Epithelial cell of prostate (primary cell): ENCODE measurements at places on chromosomes 11 and 22.

GRCh38 chr11:117723277-117724024 lies 73.6 kb downstream of the DSCAML1 start:
- no peak for DNase-seq

DNA sequence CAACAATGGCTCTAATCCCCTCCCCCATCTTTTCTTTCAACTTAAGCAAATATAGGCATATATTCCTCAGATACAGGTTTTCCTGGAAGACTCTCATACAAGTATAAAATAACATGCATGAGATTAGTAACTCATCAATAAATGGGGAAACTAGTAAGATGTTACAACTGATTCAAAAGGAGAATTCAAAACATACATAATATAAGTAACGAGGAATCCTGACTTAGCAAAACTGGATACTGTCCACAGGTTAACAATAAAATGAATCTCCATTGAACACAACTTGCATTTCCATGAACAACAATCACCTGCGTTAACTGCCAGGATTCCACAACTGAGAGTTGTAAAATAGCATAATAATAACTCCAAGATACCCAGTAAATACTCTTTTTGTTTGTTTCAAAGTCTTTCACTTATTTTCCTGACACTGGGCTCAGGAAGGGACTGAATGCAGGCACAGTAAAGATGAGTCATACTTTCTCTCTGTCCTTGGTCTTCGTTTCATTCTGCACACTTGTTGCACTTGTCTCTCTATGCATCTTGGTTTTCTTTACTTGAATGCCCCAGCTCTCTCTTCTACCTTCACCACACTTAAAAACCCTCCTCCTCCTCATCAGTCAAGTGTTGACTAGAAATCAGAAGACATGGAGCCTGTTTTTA lies 8.1 kb downstream of the APIP start:
- no peak for DNase-seq

- no peak for DNase-seq
These were observed 75.7 kb downstream of the SEZ6L start for GRCh38 chr22:26245001-26245400.

GRCh38 chr11:17691550-17691949 lies 27.8 kb upstream of the MYOD1 start:
- no peak for DNase-seq

- DNase-seq, result no peak
These were observed 93.8 kb downstream of the BCR start for GRCh38 chr22:23274146-23274526.

DNA sequence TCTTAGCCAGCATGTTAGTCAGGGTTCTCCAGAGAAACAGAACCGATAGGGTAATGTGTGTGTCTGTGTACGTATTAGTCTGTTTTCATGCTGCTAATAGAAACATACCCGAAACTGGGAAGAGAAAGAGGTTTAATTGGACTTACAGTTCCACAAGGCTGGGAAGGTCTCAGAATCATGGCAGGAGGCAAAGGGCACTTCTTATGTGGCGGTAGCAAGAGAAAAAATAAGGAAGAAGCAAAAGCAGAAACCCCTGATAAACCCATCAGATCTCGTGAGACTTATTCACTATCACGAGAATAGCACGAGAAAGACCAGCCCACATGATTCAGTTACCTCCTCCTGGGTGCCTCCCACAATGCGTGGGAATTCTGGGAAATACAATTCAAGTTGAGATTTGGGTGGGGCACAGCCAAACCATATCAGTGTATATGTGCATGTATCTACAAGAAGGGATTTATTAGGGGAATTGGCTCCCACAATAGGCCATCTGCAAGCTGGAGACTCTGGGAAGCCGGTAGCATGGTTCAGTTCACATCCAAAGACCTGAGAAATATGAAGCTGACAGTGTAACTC lies 173.7 kb upstream of the NECTIN1 start:
- DNase-seq, result no peak

- no peak for DNase-seq
These were observed 13.7 kb downstream of the EHD1 start for GRCh38 chr11:64864473-64865285.
